ENCODE measurements at places on chromosomes 3 and 15.

DNA sequence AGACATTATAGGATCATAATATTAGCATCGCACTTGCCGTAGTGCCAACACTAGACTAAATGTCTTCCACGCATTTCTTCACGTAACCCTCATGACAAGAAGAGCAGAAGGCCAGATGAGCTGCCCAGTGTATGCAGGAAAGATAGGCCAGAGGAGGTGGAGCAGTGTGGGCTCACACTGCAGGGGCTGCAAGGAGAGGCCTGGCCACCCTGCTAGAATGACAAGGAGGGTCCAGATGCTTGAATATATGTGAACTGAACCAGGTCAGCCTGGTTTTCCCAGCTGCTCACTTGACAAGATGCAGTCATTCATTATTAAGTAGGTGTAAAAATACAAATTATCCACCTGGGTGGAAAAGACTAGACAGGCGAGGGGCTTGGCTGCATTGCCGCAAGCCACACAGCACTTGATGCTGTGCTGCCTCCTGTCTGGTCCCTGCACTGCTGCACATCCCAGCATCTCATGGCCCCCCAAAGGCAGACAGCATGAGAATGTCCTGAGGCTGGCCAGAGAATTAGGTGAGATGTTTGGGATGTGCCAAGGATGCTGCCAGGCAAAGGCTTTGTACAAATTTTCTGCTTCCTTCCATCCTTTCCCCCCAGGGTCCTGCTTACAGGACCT, 115.2 kb downstream of the NTRK3 start:
- no peak for DNase-seq

DNA sequence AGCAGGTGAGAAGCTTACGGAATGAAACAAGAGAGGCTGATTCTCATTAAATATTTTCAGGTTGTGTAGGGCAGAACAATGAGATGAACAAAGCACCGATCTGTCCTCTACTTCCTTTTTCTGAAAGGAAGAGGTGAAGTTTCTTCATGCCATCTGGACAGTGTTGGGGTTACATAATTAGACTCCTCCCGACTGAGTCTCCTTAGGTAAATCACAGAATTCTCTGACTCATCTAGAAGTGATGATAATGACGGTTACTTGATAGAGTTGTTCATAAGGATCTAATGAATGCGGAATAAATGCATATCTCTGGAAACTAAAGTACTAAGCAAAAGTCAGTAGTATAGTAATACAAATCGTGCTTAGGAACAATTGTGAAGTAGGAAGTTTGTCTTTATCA, 21.2 kb downstream of the CRTC3 start:
- no peak for DNase-seq

DNA sequence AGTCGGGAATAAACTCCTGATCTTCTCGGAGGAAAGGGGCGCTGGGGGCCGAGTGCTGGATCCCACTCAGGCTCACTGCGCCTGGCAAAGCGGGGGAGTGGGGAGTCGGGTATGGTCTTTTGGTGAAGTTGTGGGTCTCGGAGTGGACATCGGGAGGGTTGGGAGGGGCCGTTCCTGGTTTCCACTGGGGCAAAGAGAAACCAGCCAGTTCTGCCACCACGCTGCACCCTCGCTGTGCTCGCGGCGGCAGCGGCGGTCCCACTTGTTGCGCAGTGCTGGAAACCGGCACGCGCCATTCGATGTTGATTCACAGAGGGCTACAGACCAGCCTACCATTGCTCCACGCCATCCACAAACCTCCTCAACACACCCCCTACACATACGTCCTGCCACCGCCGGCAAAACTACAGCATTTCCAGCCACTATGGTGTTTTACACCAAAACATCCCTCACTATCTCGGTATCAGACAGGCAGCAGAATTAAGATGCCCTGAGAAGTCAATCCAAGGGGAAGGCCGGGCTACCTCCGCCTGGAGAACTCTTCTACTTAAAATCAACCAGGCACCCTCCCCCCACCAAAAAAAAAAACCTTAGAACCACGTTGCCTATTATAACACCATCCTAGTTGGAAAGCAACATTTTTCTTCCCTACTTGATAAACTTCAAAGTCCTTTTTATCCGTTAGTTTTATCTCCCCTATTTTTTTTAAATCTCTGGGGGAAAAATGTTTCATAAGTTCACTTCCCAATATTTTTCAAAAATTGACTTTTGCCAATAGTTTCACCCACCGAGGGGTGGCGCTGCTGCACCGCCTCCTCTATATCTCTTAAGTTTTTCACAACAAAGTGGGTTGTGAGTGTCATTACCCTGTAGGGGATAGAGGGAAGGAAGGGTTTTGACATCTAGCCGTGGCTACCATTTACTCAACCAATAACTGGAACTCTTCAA, 3.6 kb downstream of the BCL6 start:
- no peak for DNase-seq

DNA sequence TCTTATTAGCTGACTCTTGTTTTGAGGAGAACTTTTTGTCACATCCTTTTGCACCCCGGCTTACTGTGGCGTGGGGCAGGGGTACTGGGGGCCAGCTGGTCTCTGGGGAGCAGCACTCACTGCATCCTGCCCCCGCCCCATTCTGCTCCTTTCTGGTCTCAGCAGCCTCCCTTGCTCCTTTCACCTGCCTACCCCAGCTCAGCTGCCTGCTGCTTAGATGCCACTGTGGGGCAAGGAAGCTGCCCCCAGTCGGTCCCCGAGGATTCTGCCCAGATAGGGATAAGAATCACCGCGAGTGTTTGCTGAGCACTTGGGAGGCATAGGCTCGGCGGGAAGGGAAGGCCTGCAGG, 32.0 kb downstream of the APBA2 start:
- no peak for DNase-seq

DNA sequence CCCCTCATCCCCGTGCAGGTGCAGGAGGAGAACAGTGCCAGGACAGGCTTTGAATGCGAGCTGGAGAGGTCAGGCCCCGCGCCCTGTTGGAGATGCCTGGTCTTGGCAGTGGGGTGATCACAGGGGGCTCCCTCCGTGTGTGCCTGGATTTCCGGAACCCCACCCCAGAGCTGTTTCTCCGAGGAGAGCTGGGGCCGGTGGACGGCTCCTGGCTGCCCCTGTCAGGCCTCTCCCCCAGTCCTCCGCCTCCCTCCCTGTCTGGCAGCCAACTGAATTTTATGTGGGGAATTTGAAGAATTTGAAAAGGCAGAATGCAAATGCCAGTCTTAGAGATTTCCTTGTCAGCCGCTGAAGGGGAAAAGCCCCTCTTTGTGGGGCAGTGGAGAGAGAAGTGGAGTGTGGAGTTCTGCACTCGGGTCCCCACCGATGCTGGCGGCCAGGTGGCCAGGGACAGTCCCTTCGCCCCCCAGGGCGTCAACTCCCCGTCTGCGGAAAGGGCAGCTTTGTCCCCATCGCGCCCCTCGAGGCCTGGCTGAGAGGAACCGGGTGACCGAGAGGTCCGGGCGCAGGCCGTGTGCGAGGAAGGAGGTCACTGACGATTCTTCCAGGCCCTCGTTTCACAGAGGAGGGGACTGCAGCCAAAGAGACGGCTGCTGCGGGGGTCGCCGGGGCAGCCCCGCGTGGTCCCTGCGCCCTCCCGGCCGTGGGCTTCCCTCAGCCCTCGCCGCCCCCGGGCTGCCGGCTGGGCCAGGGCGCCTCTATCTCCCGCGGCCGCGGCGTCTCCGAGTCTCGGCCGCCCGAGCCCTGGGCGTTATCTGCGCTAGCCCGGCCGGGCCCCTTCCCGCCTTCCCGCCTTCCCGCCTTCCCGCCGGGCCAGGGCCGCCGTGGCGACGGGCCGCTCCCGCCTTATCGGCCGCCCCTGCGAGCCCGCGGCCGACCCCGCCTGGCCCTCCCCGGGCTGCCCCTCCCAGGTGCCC, 56.0 kb upstream of the LCTL start:
- DNase-seq, result peak; percentile 8

DNA sequence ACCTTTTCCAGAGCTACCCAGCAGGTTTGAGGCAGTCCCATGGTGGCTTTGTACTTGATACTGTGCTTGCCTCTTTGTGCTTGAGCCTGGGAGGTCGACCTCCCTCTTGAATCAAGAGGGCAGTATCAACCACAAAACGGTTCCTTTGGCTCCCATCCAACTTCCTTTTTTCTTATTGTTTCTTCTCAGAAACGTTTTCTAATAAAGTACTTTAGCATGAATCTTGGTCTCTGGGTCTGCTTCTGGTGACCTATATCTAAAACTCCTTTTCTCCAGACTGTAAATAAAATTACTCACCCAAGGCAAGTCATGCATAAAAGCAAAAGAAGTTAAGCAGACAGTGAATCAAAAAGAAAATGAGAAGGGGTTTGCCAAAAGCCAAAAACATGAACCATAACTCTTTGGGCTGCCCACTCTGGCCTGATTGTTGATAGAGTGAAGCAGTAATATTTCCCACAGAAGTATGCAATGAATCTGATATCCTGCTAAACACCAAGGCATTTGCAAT, 112.2 kb upstream of the SLC4A7 start:
- DNase-seq, result no peak

GRCh38 chr3:115347737-115348136, 200.6 kb upstream of the ZBTB20 start:
- DNase-seq, result no peak

DNA sequence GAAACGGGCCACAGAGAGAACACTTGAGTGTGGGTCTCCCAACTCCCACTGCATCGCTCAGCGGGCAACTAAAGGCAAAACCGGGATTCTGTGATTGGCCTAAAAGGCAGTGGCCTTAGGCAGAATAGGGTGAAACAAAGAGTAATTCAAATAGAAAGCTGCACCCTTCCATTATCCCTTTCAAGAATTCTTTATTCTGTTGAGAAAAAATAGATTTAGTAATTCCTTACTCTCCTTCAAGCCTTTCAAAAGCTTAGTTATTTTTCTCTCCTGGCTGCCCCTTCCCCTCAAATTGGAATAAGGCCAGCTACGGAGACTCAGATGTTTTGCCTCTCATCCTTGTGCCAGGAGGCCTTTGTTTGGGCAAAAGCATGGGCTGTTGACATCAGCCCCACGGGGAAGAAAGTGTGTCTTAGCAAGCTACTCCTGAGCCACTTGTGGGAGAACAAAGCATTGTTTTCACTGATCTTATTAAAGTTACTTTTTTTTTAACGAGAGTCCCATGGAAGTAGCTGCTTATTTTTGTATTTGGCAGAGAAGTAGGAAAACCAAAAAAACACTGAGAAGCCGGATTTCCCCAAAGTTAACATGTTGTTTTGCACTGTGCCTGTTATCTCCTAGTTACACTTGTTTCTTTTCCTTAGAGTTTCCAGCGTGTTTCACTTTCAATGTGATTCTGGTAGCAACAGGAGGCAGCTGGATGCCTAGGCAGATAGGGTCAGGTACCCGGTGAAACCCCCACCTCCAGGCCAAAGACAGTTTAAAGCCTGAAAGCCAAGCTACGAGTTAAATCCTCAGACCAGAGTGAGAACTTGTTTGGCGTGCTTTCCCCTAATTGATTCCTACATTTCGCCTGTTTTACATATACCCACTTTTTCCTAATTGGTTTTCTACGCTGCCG, 2.2 kb downstream of the ST6GAL1 start:
- no peak for DNase-seq

Data from fibroblast of skin of left biceps (primary cell).